ENCODE measurements at places on chromosomes 6 and 20.

GRCh38 chr6:20629509-20629908 lies 95.3 kb downstream of the CDKAL1 start:
- DNase-seq, result no peak

DNA sequence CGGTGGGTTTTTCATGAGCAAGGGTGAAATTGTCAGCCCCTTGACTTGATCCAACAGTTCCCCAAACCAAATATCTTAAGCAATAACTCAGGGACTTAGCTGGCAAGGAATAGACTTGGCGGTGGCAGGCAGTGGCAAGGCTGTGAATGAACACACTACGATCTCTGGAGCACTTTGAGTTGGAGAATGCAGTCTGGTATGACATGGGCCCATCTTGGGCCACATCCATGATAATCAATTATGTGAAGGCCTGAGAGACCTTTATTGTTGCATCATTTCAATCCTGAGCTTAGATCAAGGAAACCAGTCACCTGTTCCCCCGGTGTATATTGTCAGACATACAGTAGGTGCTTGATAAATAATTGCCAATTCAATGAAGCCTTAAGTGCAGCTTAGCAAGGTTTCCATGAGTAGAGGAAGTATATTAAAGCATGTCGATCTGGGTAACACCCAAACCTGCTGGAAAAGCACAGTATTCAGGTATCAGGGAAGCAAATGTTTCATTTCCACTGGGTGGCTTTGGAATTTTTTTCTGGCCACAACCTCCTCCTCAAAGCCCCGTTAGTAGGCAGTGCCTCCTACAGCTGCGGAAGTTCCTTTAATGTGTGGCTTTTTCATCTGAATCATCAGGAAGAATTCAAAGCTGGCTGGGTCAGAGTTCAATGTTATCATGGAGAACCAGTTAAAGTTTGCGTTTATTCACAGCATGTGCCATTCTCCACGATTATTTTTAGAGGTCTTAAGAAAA lies 10.2 kb downstream of the CASS4 start:
- no peak for DNase-seq

- DNase-seq, result no peak
These were observed 467.1 kb upstream of the HSF2 start for GRCh38 chr6:121932076-121932991.

GRCh38 chr6:15620611-15621010 lies 42.2 kb downstream of the DTNBP1 start:
- DNase-seq, result no peak

- DNase-seq, result no peak
These were observed 1.7 kb downstream of the TNF start for GRCh38 chr6:31576897-31577578.

DNA sequence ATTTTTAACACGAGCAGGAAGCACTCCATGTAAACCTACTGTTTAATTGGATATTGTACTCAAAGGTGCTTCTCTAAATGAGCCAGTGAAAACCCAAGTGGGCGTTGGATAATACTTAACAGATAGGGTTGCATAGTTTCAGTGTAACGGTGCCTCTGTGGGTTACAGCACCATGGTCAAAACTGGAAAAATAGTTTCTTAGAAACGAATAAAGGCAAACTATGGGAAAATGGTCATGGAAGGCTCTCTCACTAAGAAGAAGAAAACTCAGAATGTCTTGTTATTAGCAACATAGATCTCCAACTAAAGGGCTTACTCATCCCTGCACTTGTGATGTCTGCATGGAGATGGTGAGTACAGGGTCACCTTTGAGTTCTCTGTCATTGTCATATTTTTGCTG lies 59.1 kb upstream of the NEDD9 start:
- DNase-seq, result no peak

GRCh38 chr6:11535801-11536230 lies 1.7 kb upstream of the TMEM170B start:
- DNase-seq, result no peak

GRCh38 chr20:62702895-62703852 lies 5.5 kb upstream of the NTSR1 start:
- no peak for DNase-seq

DNA sequence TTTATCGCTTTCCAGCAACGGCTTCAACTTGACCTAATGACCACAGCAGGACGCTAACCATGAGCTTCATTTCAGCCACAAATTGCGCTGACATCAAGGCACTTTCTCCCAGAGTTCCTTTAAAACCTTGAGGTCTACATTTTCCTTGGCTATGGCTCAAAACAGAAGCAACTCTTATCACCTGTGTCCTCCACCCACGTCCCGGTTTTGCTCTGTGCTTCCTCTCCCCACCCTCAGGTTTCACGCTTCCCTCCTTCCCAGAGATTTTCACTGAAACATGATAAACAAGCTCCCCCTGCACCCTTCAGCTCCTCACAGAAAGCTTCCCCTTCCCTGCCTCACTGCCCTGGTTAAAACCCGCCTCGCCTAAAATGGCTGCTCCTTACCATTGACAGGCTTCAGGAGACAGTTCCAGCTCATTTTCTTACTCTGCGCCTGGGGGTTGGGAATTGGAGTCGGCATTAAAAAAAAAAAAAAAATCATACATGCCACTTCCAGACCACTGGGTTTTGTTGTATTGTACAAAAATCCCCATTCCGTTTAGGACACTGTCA lies 229.5 kb downstream of the UBE3D start:
- DNase-seq, result no peak

All from thoracic aorta (tissue), 2 donors.